ENCODE measurements at places on chromosomes 12 and 14.

DNA sequence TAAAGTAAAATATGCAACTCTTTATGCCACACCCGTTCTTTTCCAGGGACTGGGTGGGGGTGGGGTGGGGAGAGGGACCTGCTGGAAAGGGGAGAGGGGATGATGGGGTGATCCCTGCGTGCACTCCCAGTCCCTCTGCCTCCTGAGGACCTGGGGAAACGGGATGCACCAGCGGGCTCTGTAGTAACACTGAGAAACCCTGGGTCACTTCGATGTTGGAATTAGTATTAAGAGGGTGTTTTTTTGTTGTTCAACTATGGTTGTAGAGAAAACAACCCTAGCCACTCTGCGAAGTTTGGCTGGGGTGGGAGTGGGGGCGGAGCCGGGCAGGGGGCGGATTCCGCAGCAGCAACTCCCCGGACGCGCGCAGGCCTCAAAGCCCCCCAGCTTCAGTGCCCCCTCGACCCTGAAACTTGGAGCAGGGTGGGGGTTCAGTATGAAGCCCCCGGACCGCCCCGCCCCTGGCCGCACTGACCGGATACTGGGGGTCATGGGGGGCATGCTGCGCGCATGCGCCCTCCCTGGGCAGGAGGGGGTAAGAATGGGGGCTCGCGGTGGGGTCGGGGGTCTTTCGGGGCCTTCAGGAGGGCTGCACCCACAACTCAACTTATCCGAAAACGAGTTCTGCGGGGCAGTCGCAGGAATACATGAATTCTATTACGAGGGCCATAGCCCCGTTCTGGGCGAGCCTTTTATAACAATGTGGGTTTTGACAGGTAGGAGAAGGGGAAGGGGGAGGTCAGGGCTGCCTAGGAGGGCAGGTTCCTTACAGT, 1.3 kb upstream of the ARHGEF25 start:
- no peak for DNase-seq

DNA sequence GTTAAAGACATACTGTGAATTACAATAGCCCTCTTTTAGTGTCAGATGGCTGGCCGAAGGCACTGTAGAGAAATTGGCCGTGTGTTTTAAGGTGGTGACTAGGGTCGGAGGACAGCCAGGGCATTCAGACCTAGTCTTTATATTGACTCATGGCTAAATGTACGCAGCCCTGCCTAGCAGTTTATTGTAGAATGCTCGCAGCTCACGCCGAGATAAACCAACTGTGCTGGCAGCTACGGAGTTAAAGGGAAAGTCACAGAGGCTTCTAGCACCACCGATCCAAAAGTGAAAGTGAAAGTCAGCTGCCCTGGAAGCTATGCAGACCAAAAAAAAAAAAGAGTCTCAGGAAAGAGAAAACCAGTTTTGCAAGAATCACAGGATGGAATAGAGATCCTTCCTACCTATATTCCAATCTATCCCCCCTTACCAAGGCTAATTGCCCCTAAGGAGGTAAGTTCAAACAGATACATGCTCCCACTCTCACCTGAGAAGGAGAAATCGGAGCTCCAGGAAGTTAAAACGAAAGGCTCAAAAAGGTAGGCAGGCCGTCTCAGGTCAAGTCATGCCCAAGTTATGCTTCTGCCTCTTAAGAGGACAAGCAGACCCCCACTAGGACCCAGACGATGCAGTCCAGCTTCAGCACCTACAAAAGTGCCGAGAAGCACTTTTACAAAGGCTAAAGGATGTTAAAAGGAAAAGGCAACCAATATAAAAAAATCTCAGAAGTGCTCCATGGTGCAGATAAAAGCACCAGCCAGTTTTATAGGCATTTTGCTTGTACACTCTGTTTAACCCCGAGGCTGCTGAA, 24.8 kb downstream of the KLRK1 start:
- peak; percentile 73 for DNase-seq

- no peak for DNase-seq
Observed at GRCh38 chr14:96077983-96078624, 38.9 kb downstream of the C14orf132 start.

DNA sequence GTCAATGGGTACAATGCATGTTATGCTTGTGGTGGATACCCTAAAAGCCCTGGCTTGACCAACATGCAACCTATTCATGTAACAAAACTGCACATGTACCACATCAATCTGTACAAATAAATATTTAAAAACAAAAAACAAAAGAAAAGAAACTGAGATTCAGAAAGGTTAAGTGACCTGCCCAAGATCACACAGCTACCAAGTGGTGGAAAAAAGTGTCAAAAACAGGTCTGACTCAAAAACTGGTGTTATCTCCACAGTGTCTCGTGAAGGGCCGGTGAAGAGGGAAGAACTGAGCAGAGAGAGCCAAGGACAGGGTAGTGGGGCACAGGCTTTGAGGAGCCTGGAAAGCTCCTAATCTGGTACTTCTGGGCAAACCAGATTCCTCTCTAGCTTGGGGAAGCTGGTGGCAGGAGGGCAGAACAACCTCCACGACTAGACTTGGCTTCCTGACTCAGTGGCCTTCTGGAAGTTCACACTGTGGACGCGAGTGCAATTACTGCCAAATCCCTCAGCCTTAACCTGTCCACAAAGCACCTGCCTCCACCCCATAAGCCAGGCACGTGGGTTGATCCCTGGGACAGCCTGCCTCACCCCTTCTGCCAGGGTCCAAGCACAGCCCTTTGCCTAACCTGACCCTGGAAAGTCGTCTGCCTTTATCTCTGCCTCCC, 15.6 kb downstream of the ZBTB39 start:
- no peak for DNase-seq

- DNase-seq = no peak
Observed at GRCh38 chr12:71046215-71046614, 111.6 kb downstream of the TSPAN8 start.

DNA sequence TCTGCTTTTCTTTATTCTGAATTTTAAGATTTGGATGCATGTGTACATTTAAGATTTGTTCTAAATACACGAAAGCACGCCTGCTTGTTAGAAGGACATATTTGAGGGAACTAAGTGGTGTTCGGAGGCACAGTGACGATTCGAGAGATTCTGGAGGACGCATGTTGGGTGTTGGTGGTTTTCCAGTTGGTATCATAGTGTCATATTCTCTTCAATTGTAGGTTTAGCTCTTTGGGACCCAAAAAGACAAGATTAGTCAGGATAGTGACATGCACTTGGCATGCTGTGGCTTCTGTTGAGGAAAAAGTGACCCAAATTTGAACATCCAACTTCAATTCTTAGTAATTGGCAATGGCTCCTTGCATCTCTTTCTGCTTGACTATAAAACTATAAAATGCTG, 30.1 kb downstream of the PRKCH start:
- DNase-seq = no peak

- DNase-seq = no peak
Observed at GRCh38 chr14:74134484-74134883, 49.7 kb downstream of the LIN52 start.

- DNase-seq = no peak
Observed at GRCh38 chr12:78636231-78636855, 228.2 kb upstream of the SYT1 start.

DNA sequence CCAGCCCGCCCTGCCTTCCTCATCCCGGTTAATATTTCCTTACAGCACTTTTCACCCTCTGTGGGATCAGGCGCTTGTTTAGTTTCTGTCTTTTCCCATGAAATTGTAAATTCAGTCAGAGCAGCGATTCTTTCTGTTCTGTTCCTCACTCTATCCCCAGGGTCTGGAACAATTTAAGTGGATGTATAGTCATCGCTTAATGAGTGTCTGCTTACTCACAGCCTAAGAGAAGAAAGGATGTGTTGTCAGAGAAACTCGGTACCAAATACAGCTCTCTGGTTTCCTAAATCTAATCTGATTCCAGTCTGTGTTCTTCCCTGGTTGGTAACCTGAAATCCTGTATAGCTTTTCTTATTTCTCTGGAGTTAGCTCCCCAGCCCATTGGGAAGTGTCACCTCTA, 44.9 kb downstream of the FOS start:
- no peak for DNase-seq

- peak; percentile 51 for DNase-seq
Observed at GRCh38 chr12:56079723-56080555, at the start of gene ERBB3. Gene ERBB3, plus strand, starts transcription at chr12:56080165. Its CDS starts 136 bp downstream, at chr12:56080301.

DNA sequence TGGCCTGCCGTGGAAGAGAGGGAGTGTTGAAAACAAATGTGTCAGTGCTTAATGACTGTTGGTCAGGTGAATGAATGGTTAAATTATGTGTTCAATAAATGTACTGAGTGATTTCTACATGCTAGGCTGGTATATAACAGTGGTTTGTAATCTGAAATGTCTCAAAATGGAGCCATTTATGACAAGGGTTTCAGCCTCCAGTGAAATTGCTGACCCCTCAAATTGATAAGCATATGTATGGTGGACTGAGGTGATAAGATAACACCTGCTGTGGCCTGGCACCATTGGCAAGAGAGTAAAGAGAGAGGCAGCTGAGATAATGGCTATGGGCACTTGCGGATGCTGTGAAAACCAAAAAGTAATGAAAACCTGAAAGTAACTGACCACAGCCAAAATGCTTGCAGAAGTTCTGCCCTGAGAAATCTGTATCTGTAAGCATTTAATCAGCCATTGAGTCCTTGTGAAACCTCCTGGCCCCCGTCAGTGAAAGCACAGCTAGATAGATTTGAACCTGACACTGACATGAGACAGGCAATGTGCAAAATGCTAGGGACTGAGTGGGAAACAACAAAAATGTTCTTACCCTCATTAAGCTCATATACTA, 1.4 kb upstream of the BCAT1 start:
- no peak for DNase-seq

- DNase-seq = no peak
Observed at GRCh38 chr12:108483213-108484059, 31.6 kb upstream of the FICD start.

GRCh38 chr12:101951002-101951670, 73.8 kb downstream of the DRAM1 start:
- DNase-seq = no peak

- DNase-seq = no peak
Observed at GRCh38 chr12:2960390-2960956, 1.3 kb downstream of the TEAD4 start.

DNA sequence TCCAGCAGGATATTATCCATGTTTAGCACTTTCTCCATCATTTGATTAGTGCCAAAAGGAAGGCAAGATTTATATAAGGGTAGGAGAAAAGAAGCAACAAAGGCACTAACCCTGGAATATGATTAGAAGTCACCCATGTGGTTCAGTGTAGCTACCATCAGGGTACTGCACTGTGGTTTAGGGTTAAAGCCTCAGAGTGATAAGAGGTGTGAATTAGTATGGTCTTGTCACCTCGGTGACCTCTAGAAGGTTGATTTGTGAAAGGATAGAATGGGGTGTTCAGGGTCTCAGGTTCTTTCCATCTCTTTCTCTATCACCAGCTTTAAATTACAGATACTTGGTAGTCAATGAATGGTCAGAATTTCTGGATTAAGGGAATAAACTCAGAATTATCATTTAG, 103.0 kb upstream of the TMTC2 start:
- no peak for DNase-seq

DNA sequence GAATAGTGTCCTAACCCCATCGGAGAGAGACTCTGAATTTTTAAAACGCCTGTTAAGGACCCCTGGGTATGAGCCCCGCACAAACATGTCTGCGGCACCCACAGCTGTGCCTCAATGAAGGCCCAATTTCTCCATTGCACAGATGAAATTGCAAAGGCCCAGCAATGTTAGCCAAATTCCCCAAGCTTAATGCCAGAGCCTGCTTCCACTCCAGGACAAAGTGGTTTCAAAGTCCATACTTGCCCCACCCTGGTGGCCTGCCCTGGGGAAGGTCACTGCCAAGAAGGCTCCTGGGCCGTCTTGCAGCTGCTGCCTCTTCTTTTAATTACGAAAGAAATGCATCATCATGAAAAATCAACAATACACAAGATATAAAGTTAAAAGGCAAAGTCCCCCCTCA, 1179.7 kb downstream of the VRK1 start:
- no peak for DNase-seq

DNA sequence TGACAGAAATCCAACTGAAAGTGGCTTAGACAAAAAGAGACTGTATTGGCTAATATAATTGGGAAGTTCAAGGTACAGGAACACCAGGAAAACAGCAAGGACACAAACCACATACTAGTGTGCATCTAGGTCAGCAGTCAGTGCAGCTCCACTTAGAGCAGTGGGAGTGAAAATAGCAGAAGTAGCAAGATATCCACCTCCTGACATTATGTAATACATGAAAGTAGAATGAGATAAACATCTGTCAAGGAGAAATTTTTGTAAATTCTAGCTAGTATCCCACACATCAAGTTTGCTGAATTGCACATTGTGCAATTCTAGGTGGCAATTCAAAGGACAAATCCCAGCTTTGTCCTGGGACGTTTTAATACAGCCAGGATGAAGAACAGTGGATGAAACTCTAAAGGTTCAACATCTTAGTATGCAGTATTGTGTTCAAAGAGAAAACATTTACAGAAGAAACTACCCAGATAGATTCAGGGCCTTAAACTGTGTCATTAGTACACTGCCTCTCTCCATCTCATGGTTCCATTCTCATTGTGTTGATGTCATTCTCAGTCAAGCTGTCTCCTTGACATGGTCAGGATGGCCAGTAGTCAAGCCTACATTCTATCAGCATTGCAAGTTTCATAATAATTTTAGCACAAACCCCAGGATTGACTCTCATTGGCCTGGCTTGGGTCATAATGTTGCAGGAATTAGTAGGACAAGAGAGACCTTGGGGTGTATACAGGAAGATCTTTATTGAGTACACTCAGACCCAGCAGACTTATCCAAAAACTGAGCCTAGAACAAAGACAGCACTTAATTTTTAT, 56.8 kb downstream of the SDR9C7 start:
- DNase-seq = no peak

DNA sequence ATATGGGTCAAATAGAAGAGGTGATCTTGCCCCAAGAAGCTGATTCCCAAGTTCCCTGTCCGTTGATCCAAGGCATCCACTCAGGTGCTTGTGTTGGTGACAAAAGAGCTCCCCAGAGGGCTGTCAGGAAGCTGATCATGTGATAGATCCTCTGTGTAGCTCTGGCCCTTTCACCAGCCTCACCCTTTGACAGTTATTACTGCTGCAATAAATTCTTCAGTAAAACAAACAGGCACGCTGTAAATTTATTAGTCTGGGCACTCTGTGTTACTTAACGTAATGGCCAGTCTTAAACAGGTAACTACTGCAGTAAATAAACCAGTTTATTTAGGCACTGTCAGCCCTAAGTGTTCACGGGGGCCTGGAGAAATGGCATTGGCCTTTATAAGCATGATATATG, 473.9 kb downstream of the BCL11B start:
- DNase-seq = no peak

GRCh38 chr12:24111616-24112015, 162.1 kb upstream of the SOX5 start:
- no peak for DNase-seq

GRCh38 chr12:42698213-42698612, 108.7 kb upstream of the PRICKLE1 start:
- DNase-seq = no peak

DNA sequence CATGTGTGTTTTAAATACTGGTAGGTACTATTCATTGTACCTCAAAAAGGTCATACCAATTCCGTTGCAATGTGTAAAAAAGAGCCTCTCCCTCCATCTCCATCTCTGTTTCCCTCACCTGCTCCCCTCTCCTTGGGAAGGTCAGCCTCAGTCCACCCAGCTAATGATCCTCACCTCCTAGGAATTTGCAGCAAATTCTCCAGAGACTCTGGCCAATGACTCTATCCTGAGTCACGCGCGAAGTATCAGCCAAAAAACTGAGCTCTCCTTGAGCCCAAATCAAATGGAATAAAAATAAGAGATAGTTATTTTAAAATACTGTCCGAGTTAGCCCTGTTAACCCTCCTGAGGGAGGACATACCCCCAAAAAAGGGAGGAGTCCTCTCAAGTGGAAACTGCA, 148.4 kb downstream of the DPF3 start:
- no peak for DNase-seq
